ENCODE measurements at places on chromosomes 2 and 18.
A peak's percentile ranks its signal among the peaks of the same experiment; 100 is the strongest.

- DNase-seq, result no peak
These were observed 12.2 kb downstream of the SPATA3 start for GRCh38 chr2:231008131-231008530.

GRCh38 chr18:28063926-28064325 lies 113.0 kb downstream of the CDH2 start:
- DNase-seq, result no peak

DNA sequence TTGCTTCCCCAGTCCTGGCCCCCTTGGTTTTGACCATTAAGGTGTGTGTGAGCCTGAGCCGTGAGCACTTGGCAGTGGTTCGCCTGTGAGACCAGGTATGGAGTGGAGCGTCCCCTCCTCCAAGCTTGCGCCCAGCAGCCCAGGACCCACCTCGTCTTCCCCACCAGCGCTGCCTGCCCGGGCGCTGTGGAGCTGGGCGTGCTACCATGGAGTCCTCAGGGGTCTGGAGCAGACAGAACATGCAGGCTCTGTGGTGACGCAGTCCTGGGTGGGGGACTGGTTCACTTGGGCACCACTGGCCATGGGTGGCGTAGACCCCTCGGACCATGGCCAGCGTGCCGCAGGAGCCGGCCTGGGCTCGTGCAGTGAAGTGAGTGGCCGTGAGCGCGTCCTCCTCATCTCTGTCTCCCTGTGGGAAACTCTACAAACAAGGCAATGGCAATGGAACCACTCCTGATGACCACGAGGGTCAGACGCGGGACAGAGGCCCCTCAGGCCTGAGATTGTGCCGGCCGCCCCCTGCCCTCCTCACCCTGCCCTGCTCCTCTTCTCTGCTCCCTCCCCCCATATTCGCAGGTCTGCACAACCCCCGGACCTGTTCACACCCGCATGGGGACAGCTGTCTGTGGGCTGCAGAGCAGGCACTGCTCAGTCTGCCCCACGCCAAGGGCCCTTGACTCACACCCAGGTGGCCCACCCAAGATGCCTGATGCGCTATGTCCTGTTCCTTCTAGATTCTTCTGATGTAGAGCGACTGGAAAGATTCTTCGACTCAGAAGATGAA lies 15.0 kb downstream of the DTYMK start:
- no peak for DNase-seq

DNA sequence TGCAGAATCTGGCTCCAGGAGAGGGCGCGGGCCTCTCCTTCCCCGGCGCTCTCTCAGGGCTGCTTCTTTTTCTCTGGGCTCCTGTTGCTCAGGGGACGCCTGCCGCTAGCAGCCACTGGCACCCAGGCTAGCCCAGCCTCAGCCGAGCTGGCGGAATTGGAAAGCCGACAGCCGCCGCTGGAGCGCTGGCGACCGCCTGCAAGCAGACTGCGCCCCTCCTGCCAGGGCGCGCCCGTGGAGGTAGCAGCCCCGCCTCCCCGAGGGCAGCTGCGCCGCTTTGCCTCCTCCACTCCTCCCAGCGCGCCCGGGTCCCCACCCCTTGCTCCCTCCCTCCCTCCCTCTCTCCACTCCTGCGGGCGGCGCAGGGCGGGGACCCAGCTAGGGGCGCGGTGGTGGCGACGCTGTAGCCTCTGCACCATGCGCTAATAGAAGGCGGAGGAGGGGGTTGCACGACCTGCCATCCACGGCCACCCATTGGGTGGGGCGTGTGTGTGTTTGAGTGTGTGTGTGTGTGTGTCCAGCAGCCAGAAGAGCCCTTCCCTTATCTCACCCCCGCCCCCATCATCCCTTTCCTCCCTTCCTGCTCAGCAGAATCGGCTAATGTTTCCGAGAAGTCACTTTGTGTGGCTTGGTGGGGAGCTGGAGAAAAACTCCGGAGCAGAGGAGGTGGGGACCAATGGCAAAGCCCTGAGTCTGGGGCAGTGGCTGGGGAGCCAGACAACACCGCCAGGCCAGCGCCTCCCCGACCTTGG lies at the start of gene SCN9A:
Gene SCN9A, minus strand, starts transcription at position 209 of the 752 bp plus-strand sequence. CDS start 64,188 bp downstream, outside the sequence.
- peak; percentile 95 for DNase-seq

DNA sequence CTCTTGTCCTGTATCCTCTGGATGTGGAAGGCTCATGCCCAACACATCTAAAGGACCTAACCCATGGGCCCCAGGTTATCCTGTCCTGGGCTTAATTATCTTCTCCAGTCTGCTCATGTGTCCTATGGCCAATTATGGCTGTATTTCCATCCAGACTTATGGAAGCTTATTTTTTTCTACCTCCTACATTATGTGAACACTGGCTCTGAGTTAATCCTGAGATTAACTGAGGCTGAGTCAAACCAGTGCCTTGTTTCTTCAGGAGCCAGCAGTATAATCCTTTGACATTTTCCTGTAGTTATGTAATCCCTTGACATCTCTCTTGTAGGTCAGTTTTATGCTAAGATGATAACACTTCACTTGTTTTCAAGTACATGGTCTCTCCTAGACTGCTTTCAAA lies 213.6 kb downstream of the PMAIP1 start:
- no peak for DNase-seq

DNA sequence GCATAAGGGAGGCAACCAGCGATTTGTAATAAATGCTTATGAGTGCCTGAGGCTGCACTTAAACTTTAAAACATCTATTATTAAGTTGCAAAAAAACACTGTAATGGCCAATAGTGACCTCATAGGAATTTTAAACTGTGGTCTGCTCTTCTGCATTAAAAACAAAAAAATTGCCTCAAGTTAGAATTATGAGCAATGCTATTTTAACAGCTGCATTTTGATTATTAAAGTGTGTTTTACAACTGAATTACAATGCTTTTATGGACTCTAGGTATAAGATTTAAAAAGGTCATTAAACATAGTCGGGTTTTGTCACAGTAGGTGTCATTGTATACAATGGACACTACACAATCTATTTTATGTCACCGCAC lies 528.7 kb upstream of the FANCL start:
- DNase-seq, result no peak

DNA sequence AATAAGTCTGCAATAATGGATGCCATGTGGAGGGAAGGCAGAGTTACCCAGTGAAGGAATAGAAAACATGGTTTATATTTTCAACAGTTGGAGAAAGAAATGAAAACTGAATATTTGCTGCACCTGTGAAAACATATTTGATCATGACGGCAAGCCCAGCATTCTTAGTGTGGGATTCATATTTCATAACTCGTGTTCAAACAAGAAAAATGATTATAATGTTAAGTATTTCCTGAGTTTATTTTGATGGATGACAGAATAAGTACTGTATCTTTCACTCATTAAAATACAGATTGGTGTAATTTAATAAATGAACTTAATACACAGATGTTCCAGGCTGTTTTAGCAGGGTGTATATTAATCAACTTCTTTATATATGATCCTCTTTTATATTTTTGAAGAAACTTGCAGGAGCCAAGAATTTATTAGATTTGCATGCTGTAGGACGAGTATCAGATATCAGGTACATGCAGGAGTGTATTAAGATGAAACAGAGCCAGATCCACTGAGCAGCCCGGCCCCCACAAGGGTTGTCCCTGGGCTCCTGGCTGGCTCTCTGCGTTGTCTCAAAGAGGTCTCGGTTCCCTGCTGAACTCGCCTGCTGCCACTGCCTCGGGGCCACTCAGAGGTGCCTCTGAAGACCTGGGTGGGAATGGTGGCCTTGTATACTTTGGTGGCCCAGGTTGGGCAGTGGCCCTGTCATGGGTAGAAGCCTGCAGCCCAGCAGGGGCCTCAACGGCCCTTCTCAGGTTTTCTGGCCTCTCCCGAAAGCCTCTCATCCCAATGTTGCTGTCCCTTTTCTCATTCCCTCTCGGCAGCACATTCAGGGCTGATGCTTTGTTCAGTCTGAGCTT lies 95.0 kb upstream of the LDAH start:
- DNase-seq, result peak; percentile 8

DNA sequence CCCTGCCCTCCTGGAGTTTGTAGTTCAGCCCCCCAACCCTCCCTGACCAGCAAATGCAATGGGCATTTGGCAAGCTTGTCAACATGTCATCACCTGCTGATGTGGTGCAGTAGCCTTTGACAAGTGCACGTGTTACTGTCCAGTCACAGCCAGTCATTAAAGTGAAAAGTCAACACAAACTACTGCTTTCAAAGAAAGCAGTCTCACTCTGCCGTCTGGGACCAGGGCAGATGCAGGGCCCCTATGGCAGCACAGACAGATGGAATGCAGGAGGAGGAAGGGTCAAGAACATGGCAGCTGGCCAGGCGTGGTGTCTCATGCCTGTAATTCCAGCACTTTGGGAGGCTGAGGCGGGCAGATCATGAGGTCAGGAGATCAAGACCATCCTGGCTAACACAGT lies 222.4 kb upstream of the OSR1 start:
- peak; percentile 55 for DNase-seq

All from foreskin fibroblast (primary cell).